ENCODE measurements at places on chromosomes 6 and 20.
A peak's percentile ranks its signal among the peaks of the same experiment; 100 is the strongest.

GRCh38 chr6:75855052-75855451 is 106.0 kb downstream of the MYO6 start:
- peak; percentile 36 for DNase-seq

- DNase-seq: no peak
These were observed 224.3 kb upstream of the TSHZ2 start for GRCh38 chr20:52747845-52748284.

- DNase-seq: no peak
These were observed 335.4 kb downstream of the COL12A1 start for GRCh38 chr6:74870403-74870802.

DNA sequence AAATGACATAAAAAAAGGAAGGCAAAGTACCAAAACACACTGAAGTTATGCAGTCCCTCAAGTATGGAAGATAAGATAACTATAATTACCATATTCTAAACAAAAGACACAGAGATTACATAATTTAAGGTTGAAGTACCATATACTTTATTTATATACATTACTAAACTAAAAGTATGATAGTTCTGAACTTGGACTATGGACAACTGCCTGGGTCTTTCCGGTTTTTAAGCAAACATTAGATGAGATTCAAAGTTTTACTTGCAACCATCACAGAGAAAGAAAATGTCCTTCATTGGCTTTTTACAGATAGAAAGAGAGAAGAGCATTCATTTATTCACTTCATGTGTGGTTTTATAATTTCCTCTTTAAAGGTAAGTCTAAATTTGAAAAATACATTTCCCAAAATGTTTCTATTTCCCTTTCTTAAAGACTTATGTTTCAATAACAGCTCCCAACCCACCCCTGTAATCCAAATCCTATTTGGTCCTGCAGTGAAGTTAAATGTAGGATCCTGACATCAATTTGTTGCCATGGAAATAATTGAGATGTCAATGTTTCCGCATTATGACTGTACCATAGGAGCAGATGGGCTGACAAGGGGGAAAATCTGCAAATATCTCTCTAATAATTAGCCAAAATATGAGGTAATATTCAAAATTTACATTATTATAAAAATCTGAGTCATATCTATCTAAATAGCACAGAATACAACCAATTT is 63.7 kb downstream of the PTPRK start:
- DNase-seq: no peak

DNA sequence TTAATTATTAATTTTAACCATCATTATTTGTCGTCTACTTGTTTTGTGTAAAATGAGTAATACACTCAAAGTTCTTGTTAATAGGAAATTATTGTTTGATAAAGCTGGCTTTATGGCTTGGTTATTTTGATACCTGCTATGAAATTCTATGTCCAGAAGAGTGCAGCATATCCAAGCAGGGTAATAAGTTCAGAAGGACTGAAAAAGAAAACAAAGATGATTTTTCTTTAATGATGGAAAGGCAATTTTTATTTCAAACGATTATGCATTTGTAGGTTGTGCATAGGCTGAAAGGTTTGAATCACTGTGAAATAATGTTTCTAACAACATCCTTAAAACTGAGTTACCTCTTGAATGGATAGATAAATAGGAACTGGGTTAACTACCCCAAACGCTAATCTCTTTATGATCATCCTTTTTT is 1.4 kb upstream of the MAN1A1 start:
- no peak for DNase-seq

DNA sequence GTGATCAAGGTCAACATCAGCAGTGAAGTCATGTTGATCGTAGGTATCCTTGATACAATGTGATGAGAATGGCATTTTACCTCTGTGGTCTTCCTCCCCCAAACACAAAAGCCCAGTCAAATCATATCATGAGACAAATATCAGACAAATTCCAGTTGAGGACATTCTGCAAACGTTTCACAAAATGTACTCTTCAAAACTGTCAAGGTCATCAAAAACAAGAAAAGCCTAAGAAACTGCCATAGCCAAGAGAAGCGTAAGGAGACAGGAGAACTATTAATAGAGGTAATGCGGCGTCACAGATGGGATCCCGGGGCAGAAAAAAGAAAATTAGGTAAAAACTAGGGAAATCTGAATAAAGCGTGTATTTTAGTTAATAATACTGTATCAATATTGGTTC is 7.4 kb upstream of the CDYL start:
- DNase-seq: no peak

DNA sequence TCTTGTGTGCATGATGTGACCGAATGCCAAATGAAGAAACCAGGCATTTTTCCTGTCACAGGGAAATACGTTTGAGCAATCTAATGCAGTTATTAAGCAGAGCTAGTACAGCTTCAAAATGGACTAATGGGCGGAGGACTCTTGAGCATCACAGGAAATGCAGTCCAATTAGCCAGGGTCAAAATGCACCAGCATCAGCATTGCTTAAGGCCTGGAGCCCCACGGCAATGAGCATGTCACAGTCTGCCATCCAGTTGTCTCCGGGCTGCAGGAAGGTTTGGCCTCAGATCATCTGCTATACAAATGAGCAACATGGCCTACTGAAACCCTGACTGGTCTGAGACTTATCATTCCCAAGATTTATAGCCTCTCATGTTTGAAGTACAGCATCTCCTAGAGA is 652.1 kb upstream of the SLC35B3 start:
- no peak for DNase-seq

GRCh38 chr6:47477497-47478232 is at the start of gene CD2AP:
Gene CD2AP, plus strand, starts transcription at chr6:47477789. Its CDS starts 456 bp downstream, at chr6:47478245.
- DNase-seq: peak; percentile 90

- peak; percentile 91 for DNase-seq
These were observed 9.7 kb upstream of the TNFRSF6B start for GRCh38 chr20:63686492-63687321.

- DNase-seq: no peak
These were observed 5.0 kb upstream of the PTPRK start for GRCh38 chr6:128525406-128525805.

DNA sequence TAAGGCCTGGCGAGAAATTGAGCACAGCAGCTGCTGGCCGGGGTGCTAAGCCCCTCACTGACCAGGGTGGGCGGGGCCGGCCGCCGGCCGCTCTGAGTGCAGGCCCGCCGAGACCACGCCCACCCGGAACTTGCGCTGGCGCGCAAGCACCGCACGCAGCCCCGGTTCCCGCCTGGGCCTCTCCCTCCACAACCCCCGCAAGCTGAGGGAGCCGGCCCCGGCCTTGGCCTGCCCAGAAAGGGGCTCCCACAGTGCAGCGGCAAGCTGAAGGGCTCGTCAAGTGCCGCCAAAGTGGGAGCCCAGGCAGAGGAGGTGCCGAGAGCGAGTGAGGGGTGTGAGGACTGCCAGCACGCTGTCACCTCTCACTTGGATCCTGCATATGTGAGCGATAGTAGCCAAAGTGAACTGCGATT is 251.2 kb downstream of the GJA1 start:
- no peak for DNase-seq

DNA sequence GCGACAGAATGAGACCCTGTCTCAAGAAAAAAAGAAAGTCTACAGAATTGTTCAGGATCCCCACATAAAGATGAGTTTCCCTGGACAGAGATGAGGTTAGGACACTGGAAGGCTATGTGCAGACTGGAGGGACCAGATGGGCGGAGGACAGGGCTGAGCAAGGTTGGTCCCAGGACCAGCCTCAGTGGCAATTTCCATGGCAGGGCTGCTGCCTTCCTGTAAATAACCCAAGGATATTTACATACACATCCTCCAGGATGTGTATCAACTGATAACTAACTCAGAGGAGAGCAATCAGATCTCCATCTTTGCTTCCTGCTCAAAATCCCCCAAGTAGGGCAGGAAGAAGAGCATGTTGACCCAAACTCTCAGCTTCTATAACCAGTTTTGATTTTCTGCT is 58.8 kb downstream of the RSPH3 start:
- no peak for DNase-seq

DNA sequence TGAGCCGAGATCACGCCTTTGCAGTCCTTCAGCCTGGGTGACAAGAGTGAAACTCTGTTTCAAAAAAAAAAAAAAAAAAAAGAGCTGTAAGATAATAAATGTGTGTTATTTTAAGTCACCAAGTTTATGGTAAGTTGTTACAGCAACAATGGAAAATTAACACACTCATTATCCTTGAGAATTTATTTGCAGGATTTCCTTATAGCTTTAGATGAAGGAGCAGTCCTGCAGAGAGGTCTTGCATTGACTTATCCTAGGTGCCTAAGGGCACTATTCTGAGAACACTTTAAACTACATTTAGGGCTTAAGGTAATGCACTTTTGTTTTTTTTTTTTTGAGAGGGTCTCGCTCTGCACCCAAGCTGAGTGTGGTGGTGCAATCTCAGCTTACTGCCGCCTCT is 13.8 kb upstream of the SCAF8 start:
- no peak for DNase-seq

DNA sequence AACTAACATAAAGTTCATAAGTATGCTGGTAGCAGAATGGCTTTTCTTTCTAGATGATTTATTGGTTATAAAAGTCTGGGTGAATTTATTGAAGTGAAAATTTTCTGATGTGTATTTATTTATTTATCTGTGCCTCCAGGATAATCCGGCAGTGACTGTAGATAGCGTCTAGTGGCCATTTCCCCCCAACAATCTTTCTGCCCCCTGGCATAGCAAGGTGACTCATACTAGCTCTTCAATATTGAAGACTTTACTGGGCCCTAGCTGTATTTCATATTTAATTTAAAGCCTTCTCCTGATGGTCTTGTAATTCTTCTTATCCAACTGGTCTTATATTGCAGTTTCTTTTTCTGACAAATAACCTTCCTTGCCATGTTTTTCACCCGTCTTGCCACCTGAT is 154.1 kb upstream of the SGK1 start:
- DNase-seq: no peak

DNA sequence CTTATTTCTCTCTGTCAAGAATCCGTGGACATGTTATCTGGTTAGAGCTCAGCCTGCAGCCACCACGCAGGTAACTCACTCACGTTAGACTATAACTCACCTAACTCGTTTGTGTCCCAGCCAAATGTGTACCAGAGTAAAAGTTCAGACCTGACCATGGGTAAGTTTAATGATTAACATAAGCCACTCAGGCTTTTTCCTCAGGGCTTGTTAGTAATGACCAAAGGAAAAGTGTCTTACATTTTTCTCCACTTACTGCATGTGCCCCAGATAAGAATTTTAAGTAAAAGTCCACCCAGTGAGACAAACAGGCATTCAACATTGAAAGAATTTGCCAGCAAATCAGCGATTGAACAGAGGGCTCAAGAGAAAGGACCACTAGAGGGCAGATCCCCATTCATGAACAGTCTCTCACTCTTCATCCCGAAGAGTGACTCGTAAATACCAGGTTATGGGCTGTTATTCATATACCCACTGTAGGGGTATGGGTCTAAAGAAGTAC is at the start of gene PKHD1:
PKHD1 (minus strand) TSS at position 116 of the 502 bp plus-strand sequence. CDS start 2,680 bp downstream, outside the sequence.
- peak; percentile 48 for DNase-seq

DNA sequence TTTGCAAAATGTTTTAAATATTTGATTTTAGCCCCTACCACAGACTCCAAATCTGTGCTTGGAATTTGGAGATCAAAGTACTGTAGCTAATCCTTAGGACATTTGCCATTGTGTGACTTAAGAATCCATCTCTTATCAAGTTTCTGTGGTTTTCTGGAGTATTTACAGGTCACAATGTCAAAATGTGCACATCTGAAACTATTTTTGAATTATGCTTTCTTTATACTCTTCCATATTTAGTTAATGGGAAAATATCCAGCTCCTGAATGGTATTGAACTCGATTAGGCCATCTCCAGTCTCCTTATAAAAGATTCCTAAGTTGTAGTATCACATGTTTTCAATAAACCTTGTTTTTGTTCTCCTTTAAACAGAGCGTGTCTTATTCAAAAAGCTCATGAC is 162.5 kb downstream of the KHDC1L start:
- DNase-seq: no peak

DNA sequence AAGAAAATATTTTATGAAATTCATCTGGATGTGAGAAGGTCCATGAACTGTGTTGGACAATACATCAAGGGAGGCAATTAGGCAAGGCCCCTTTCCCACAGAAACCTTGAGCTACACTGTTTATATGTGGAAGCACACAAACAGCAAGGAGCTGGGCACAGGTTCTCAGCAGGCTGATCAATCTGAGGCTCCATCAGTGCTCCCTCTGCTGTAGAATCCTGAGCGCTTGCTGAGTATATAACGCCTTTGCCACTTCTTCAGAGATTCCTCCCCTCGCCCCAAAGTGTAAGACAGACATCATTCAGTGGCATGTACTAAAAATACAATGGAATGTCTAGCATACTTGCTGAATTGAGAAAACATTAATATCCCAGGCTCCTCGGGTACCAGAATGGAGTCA is 146.9 kb downstream of the PRKN start:
- no peak for DNase-seq

- no peak for DNase-seq
These were observed 149.0 kb downstream of the MYB start for GRCh38 chr6:135329851-135330803.

GRCh38 chr6:17120019-17120418 is 18.2 kb downstream of the STMND1 start:
- DNase-seq: no peak

- DNase-seq: peak; percentile 87
These were observed 2.1 kb downstream of the PTK6 start for GRCh38 chr20:63534831-63535651.

- no peak for DNase-seq
These were observed 85.0 kb downstream of the CAP2 start for GRCh38 chr6:17478223-17478907.

DNA sequence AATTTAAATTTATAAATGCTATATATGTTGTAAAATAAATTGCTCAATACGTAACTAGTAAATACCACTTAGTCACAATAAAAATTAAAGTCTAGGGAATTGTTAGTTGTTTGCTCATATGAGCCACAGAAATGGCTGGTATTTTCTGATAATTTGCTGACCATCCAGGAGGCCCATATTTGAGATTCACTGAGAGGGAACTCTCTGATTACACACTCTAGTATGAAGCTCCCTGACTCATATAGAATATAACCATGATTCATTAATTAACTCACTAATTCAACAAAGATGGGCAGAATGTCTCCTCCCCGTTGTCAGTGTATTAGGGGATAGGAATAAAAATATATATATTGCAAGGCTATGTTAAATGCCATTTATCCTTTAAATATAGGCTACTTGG is 46.6 kb upstream of the TMEM30A start:
- DNase-seq: no peak

DNA sequence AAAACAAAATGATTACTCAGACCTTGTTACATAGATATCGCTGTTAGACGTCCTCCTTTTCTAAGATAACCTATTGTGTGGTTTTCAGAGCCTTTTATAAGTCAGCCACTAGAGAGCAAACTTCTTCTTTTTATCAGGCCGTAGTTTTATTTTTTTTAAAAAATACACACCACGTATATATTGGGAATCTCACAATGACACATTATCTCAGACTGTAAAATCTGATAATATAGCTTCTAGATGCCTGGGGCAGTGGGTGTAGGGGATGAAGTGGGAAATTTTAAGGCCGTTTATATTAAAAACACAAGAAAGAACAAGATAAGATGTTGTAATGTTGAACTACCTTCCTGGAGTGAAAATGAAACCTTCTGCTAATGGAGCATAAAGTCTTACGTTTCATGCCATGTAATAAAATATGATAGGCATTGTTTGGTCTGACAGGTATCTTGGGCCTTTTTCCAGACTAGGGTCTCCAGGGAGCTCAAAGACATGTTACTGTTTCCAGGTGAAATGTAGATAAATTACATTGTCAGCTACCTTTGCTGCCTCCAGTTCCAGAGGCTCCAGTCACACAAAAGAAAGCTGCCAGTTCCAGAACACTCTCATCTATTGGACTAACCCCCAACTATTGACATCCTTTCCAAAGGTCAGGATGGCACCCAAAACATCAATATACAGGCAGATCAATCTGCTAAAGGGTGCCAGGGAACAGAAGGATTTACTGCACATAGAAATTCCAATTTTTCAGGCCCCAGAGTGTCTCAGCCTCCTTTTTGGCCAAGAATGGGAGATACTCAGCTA is 130.2 kb upstream of the AKIRIN2 start:
- no peak for DNase-seq

Measured in stomach (tissue), 19 donors.